Bronchial epithelial cell (primary cell): ENCODE measurements at places on chromosomes 16 and 17. TPM values are rescaled to one million over a fixed set of nuclear protein-coding genes. Genes with fewer than 3 reads are reported as not detected.

BAIAP3 gene
- total RNA-seq, result 0.26 and 0.51 TPM in 2 replicates

PYDC1 gene
- total RNA-seq, result not detected in 2 replicates

MEFV gene
- total RNA-seq, result not detected in 2 replicates

TEKT1 gene
- not detected in 2 replicates for total RNA-seq

TMIGD1 gene
- total RNA-seq, result not detected in 2 replicates

RAB26 gene
- 0.26 and 0.90 TPM in 2 replicates for total RNA-seq

ARL5C gene
- not detected in 2 replicates for total RNA-seq

TVP23A gene
- total RNA-seq, result not detected in 2 replicates

PRSS27 gene
- 1.3 and 4.5 TPM in 2 replicates for total RNA-seq

CD300H gene
- total RNA-seq, result not detected in 2 replicates

PRSS21 gene
- 2.8 and 4.5 TPM in 2 replicates for total RNA-seq

JPH3 gene
- total RNA-seq, result not detected in 2 replicates

KCNJ12 gene
- total RNA-seq, result under 0.01 and 0.13 TPM in 2 replicates

CD79B gene
- not detected in 2 replicates for total RNA-seq

HOXB7 gene
- not detected in 2 replicates for total RNA-seq

FBXW10B gene
- 1.3 and 3.6 TPM in 2 replicates for total RNA-seq

CREBBP gene
- total RNA-seq, result 7.4 and 12.8 TPM in 2 replicates

ST3GAL2 gene
- total RNA-seq, result 2.6 and 3.2 TPM in 2 replicates

EVI2A gene
- not detected in 2 replicates for total RNA-seq

TPSB2 gene
- not detected in 2 replicates for total RNA-seq

LDAF1 gene
- 59.4 and 90.6 TPM in 2 replicates for total RNA-seq

CTU2 gene
- total RNA-seq, result 11.3 and 31.1 TPM in 2 replicates

PLEKHH3 gene
- total RNA-seq, result 15.3 and 26.9 TPM in 2 replicates

SLC52A1 gene
- total RNA-seq, result 0.26 and 0.53 TPM in 2 replicates

ANKS4B gene
- under 0.01 TPM in 1 of 2 replicates, not detected in the other for total RNA-seq

CCL3 gene
- not detected in 2 replicates for total RNA-seq

FBXO39 gene
- 0.13 TPM in 1 of 2 replicates, not detected in the other for total RNA-seq

MYL4 gene
- not detected in 2 replicates for total RNA-seq

SBK1 gene
- total RNA-seq, result under 0.01 TPM in 2 replicates

EXOC3L1 gene
- not detected in 2 replicates for total RNA-seq

TUBD1 gene
- total RNA-seq, result 7.6 TPM in 2 replicates

CPNE7 gene
- total RNA-seq, result 0.38 and 1.1 TPM in 2 replicates

MLKL gene
- total RNA-seq, result 2.7 and 6.3 TPM in 2 replicates

TMEM235 gene
- total RNA-seq, result not detected in 2 replicates

DVL2 gene
- total RNA-seq, result 52.1 and 55.3 TPM in 2 replicates

GGNBP2 gene
- total RNA-seq, result 92.6 and 94.3 TPM in 2 replicates

CNTROB gene
- 8.2 and 12.2 TPM in 2 replicates for total RNA-seq

TRIM16 gene
- total RNA-seq, result 55.0 and 92.9 TPM in 2 replicates
